ENCODE measurements at places on chromosomes 12 and 14.

DNA sequence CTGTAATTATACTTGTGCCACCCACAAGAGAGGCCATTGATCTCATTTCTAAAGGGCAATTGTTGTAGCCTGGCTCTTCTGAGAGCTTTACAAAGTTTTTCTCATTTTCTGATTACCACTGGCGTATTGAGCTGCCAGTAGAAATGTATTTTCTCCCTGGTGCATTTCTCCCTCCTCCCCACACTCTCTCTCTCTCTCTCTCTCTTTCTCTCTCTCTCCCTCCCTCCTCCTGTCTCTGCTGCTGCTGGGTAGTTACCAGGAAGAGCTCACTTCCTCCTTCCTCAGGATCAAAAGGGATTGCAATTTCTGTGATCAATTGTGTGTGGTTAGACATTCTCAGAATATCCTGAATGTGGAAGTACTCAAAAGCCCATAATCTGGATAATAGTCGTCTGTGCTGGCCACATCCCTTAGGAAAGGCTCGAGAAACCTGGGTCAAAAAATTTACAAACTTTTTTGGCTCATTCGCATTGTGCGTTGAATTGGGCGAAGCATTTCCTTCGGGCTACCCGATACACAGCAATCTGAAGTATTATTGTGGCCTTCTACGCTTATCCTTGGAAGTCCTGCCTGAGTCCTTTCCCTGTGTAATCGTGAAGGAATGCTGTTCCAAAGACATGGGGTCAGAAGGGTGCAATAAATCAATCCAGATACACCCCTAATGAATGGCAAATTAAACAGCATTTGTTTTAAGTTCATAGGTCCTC, 254.8 kb downstream of the MSRB3 start:
- no peak for DNase-seq

DNA sequence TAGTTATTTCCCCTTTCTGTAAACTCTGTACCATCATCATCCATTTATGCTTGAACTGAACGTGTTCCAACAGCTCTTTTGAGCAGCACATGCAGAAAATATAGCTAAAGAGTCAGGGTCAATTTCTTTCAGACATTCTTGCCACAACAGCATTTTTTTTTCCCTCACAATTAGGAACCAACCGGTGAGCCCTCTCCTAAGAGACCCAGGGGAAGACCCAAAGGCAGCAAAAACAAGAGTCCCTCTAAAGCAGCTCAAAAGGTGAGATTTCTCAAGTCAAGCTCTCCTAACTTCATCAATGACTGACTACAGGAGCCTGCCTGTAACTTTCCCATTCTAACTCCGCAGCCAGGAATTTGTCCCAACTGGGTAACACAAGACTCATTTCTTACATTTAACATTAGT, 3.5 kb downstream of the HMGA2 start:
- peak; percentile 46 for DNase-seq

DNA sequence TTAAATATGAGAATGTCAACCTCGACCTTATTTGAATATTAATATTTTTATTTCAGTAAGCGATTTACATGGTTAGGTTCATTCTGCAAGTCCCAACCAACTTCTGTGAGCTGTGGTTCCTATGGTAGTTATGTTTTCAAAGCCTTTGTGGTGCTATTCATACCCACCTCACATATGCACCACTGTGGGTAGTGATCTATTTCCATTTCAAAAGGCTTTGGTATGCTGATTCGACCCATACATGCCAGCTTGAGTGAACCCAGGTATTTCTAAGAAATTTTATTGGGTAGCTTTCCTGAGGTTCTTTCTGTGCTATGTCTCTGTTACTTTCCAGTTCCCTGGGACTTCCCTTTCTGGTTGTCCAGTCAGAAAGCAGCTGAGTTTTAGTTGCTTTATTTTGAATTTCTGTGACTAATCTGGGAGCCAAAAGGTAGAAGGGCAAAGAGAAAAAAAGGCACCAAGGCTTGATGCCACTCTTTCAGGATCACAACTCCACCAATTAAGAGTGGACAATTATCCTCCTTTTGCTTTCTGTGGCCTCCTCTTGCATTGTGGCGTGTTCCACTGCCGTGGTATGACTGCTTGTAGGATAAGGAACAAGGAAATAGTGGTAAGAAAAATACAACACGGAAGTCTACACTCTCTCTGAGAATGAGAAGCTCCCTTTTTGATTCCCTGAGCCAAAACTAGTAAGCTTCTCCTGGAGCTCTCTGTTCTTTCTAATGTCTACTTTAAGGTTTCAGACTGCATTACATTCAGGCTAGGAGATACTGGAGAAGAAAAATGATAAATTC, 729.1 kb downstream of the NOVA1 start:
- no peak for DNase-seq

- no peak for DNase-seq
Measured at GRCh38 chr14:75413013-75413412, 14.8 kb upstream of the JDP2 start.

- no peak for DNase-seq
Measured at GRCh38 chr12:57576613-57577160, 14.3 kb upstream of the PIP4K2C start.

DNA sequence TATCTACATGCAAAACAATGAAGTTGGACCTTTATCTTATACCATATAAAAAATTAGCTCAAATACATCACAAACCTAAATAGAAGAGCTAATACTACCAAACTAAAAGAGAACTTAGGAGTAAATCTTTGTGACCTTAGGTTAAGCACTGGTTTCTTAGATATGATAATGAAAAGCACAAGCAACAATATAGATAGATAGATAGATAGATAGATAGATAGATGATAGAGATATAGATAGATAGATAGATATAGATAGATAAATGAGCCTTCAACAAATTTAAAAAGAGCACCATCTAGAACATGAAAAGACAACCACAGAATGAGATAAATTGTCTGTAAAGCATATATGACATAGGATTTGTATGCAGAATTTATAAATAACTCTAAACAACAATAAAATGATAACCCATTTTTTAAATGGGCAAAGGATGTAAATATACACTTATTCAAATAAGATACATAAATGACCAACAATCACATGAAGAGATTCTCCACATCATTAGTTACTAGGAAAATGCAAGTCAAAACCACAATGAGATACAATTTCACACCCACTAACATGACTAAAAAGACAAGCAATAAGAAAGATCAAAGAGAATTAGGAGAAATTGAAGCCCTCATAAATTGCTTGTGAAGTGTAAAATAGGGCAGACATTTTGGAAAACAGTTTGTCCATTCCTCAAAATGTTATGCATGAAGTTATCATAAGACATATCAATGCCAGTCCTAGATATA, 293.7 kb downstream of the BTG1 start:
- no peak for DNase-seq

DNA sequence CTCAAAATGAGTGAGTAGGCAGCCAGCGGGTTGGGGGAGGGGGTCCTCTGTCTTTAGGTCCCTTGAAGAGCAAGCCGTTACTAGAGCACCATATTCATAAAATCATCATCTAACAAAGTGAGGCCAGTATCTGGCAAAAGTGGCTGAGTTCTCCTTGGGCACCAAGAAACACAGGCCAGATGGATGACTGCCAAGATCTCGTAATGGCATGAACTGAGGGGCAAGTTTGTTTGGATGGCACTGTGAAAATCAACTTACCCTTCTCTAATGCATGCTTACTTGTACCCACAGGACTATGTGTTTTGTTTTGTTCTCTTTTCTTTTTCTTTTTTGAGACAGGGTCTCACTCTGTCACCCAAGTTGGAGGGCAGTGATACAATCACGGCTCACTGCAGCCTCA, 41.6 kb downstream of the GNPTAB start:
- no peak for DNase-seq

DNA sequence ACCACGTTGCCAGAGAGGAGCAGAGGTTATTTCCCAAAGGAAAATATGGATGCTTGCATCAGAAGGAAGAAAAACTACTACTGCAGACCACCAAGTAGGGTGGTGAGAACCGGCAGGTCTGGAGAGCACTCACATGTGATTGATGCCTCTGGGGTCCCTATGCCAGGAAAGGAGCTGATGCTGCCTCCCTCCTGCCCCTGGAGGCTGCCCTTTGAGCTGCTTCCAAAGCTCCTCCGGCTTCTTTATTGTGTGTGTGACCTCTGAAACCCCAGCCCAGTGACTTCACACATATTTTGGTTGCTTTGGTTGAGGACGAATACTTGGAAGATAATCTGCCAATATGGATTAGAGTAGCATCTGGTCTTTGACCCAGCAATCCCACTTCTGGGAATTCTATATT, 133.4 kb downstream of the AACS start:
- DNase-seq = peak; percentile 69

DNA sequence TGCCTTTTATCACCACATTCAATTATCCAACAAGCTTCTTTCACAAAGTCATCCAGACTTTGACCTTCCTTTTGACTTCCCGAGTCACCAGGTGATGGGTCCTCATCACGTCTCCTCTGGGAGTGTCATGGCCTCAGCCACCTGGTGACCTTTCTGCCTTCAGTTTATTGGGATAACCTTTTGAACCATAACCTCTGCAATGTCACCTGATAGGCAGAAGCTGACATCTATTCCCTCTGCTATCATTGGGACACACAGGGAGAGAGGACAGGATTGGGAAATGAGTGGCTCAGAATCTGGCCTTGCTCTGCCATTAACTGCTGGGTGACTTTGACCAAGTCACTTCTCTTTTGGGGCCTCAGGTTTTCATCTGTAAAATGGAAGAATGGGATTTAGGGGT, 388.7 kb downstream of the NUAK1 start:
- DNase-seq = no peak

DNA sequence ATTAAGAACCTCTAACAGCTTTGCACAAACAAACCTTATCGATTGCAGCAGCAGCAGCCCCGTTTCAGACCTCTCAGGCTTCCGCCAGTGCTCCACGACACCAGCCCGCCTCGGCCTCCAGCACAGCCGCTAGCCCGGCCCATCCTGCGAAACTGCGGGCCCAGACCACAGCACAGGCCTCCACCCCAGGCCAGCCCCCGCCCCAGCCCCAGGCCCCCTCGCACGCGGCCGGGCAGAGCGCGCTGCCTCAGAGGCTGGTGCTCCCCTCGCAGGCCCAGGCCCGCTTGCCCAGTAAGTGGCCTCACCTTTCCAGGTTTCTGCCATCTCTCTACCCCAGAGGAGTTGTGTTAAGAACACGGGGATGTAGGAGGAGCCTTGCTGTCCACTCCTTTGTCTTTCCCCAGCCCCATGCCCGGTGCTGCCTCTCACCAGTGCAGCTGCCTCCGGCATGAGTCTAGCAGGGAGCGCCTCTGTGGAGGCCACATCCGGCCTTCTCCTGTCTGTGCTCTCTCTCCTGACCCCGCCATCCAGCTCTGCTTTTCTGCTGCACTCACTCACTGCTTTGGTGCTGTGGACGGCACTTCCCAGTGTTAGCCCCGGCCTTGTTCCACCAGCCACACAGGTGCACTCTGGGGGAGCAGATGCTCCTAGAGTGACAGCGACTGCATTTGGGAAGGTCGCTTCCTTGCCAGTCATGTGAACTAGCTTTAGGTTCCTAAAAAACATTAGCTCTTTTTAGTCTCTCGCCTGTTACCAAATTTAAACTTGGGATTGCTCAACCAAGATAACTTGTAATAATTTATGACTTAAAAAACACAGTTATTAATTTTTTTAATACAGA, 71.5 kb downstream of the EP400 start:
- peak; percentile 59 for DNase-seq

DNA sequence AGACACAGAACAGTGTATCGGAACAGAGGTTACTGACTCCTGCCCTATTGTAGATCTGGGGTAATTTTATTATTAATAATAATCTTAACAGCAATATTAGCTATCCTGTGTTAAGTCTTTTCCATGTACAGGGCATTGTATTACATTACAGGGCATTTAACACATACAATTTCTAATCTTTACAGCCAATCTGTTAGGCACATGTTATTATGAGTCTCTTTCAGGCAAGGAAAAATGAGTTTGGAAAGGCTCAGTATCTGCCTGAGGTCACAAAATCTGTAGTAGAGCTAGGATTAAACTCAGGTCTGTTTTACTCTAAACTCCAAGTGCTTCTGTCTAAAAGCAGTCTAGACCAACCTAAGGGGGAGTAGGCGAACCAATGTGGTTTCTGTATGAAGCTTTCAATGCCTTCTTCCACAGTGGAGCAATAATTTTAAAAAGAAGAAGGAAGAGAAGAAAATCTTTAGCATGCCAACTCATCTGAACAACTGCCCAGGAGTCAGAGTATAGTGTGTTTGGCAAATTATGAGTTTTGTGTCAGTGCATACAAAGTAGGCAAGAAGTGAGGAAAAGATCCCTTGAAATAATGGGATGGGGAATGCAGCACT, 192.6 kb downstream of the CHST11 start:
- no peak for DNase-seq

DNA sequence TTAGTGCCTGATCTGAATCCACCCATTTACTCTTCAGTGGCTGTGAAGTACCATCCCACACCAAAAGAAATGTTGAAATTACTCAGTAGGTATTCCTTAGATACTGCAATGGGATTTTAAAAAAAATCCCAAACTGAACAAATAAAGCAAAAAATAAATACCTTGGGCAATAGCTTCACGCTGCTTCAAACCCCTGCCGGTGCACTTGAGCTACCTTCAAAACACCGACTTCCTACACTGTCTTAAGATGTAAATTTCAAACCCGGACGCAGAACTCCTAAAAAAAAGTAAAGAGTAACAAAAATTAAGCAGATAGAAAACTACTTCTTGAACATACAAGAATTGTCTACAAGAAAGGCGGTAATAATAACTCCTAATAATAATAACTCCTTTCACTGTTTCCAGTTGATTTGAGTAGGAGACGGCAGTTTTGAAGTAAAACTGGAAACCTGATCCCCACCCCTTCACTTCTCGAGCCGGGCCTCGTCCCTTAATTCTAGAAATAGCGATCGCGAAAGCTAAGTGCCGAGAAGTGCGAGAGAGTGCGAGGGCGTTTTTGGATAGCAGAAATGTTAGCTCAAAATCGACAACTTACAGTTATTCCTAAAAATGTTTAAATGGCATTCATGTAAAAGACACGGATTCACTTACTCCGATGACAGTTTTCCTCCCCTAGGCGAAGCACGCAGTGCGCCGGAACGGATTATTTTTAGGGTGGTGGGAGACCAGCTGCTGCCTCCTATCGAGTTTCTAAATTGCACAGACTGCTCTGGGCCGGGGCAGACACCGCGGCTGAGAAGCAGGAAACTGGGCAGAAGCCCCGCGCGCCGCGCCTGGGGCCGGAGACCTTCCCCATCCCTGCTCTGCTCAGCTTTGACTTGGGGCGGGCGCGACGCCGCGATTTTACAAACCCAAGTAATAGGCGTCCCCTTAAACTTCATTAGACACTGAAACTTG, at the start of gene ABCC9:
TSS of gene ABCC9 (minus strand) at position 878 of the 957 bp plus-strand sequence. CDS start 4,752 bp downstream, outside the sequence.
- DNase-seq = peak; percentile 50

DNA sequence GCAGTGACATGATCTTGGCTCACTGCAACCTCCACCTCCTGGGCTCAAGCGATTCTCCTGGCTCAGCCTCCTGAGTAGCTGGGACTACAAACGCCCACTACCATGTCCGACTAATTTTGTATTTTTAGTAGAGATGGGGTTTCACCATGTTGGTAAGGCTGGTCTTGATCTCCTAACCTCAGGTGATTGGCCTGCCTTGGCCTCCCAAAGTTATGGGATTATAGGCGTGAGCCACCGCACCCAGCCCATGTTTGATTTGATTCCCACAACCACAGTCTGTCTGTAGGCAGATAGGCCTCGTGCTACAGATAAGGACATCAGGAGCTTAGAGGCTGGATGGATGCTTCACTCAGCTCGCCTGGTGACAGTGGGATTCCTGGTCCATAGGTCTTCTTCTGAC, 23.0 kb downstream of the EML1 start:
- no peak for DNase-seq

GRCh38 chr12:43106355-43106754, 445.6 kb downstream of the ADAMTS20 start:
- no peak for DNase-seq

Measured in H7 (cell line).